Gastrocnemius medialis (tissue), 4 donors: ENCODE measurements at places on chromosomes 1 and 21.

GRCh38 chr1:54296666-54297065 lies 96.7 kb downstream of the MRPL37 start:
- DNase-seq = no peak
- H3K36me3 ChIP-seq = no peaks in the 10 kb centered on the region
- H3K27me3 ChIP-seq = no peaks in the 10 kb centered on the region
- peak overlapping the region; percentile 61 for H3K27ac ChIP-seq

GRCh38 chr1:95094923-95095322 lies 22.2 kb upstream of the ALG14 start:
- no peak overlapping the region for H3K27ac ChIP-seq
- no peak for DNase-seq
- no peaks in the 10 kb centered on the region for H3K36me3 ChIP-seq
- H3K27me3 ChIP-seq = no peaks in the 10 kb centered on the region
- no peak overlapping the region for H3K4me3 ChIP-seq

DNA sequence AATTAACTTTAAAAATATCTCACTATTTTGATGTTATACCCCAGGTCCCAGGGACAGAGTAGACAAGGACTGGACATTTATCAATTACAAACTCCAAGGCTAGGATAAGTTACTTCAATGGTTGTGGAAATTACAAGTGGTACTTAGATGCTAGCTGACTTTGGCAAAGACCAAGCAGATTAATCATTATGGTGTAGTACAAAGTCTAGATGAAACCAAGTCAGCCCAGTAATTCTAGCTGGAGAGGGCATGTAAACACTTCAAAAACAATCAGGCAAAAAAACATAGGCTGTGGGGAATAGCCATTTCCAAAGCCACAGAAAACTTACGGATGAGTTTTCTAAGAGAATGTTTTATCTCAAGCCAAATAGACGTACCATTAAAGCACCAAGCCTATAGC lies 124.5 kb downstream of the TSEN15 start:
- H3K4me3 ChIP-seq = no peak overlapping the region
- H3K4me1 ChIP-seq = no peaks in the 10 kb centered on the region
- H3K27ac ChIP-seq = no peak overlapping the region
- DNase-seq = no peak
- no peaks in the 10 kb centered on the region for H3K27me3 ChIP-seq

DNA sequence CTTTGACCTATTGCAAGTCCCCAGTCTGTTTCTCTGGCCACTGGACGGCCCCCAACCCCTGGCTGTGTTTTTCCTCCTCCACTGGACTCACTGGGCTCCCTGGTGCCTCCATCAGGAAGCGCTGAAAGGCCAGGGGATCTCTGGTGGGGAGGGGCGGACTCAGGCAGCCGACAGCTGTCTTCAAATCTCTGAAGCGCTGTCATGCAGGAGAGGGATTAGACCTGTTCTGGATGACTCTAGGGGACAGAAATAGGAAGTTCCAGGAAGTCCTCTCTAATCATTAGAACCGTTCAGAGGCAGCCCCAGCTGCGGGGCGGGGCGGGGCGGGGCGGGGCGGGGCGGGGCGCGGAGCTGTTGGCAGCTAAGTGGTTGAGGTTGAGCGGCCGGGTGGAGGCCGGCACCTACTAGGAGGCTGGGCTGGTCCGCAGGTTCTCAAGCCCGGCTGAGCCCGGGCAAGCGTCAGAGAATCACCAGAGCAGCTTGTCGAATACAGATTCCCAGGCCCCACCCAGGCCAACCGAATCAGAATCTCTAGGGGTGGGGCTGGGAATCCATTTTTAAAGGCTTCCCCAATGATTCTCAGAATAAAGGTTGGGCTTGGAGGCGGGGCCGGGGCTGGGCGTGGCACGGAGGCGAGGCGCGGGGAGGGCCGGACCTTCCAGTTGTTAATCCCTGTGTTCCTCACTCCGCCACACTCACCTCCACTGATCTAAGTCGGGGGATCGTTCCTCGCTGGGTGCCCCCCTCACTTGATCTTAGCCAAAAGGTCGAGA lies 11.4 kb upstream of the PHLDA3 start:
- H3K4me3 ChIP-seq = peak overlapping the region; percentile 43
- H3K27me3 ChIP-seq = no peaks in the 10 kb centered on the region
- peak; percentile 81 for DNase-seq
- peak overlapping the region; percentile 84 for H3K27ac ChIP-seq
- H3K4me1 ChIP-seq = peaks cover 17% of the 10 kb centered on the region
- H3K36me3 ChIP-seq = no peaks in the 10 kb centered on the region
